MCF 10A (cell line): ENCODE measurements at places on chromosomes 1 and 21. TPM values are rescaled to one million over a fixed set of nuclear protein-coding genes. Genes with fewer than 3 reads are reported as not detected.

DNA sequence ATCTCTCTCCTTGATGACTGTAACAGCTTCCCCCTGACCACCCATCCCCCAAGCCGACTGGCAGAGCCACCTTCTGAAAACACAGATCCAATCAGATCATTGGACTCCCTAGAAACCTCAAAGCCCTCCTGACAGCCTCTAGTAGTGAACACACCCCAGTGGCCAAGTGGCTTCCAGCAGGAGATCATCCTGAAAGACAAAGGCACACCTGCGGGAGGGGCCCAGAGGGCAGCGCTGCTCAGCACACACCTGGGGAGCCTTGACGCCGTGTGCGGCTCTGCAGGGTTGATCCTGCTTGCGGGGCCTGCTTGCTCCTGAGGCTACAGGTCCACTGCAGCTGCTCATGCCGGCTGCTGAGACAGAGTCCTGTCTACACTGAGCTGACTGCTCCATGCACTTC lies 41.5 kb downstream of the SLC66A1 start:
- no peak for DNase-seq

GRCh38 chr1:119359730-119360129 lies 8.9 kb upstream of the HAO2 start:
- DNase-seq: no peak

DNA sequence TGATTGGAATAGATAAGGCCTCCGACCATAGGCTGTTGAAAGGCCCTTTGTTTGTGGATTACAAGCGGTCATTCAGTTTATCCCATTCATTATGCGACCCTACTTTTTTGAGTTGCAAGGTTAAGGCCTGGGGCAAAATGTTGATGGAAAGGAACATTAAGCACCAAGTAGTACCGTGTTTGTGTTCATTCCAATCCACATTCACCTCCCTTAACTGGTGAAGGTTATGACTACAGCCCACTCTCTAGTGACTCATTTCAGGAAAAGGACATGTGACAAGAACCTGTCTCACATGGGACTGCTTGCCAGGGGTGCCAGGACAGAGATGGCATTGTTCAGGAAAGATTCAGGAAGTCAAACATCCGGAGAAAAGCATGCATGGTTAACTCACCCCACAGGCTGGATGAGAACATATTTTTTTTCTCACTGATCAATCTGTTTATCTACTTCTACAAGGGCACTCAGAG lies 81.6 kb downstream of the CD58 start:
- DNase-seq: no peak

SV2A gene
- 0.12 TPM in 1 of 2 replicates, not detected in the other for total RNA-seq

- DNase-seq: no peak
Observed at GRCh38 chr1:23395849-23396248, 26.2 kb upstream of the ZNF436 start.

RUNX3 gene
- not detected in 2 replicates for total RNA-seq

- DNase-seq: no peak
Observed at GRCh38 chr1:190193508-190194115, 284.1 kb downstream of the BRINP3 start.

DNA sequence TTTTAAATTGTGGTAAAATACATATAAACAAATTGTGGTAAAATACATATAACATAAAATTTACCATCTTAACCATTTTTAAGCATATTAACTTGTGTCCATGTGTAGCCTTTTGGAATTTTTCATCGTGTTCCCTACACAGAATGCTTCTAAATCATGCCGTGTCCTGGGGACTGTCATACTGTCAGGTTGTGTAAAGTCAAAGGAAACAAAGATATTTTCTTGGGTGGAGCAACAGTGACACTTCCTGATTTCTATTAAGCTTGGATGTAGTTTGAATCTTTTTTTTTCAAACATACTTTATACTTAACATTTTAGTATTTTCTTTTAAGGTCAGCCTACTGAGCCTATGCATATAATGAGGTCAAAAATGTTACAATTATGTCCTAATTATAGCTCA lies 32.3 kb downstream of the DOP1B start:
- DNase-seq: no peak

DNA sequence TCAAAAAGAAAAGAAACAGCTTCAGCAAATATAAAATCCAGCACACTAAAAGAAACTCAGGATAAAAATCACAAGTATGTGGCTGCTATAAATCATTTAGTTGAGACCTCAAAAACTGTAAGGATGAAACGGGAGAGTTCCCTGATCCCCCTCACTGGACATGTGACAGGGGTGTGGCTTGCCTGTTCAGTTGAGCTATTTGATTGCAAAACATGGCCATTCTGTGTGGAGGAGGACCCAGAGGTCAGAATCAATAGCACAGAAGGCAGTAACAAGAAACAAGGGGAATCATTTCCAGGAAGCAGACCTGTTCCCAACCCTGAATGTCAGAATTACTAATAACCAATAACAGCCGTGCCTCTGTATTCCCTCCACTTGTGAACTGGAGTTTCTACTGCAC lies 27.9 kb downstream of the RBM11 start:
- peak; percentile 26 for DNase-seq

- peak; percentile 64 for DNase-seq
Observed at GRCh38 chr1:41450747-41451285, 33.7 kb downstream of the EDN2 start.

GRCh38 chr1:160607672-160608032 lies 28.4 kb upstream of the CD84 start:
- DNase-seq: no peak

- no peak for DNase-seq
Observed at GRCh38 chr1:96708482-96708881, 13.1 kb upstream of the PTBP2 start.

GRCh38 chr1:154859151-154859785 lies 10.8 kb downstream of the KCNN3 start:
- no peak for DNase-seq

THEMIS2 gene
- total RNA-seq: 1.5 and 1.7 TPM in 2 replicates

- DNase-seq: no peak
Observed at GRCh38 chr1:161503394-161503748, 1.9 kb upstream of the FCGR2A start.

GRCh38 chr1:241208910-241209379 lies 148.1 kb downstream of the RGS7 start:
- DNase-seq: no peak

GRCh38 chr1:156055281-156056048 lies 883 bp downstream of the LAMTOR2 start:
- DNase-seq: no peak

GRCh38 chr21:25396135-25396711 lies 211.1 kb downstream of the MRPL39 start:
- DNase-seq: no peak
